ENCODE measurements at places on chromosomes 12 and 14.
A peak's percentile ranks its signal among the peaks of the same experiment; 100 is the strongest.

- DNase-seq, result no peak
Measured at GRCh38 chr14:104517426-104517825, 62.1 kb upstream of the C14orf180 start.

GRCh38 chr12:87603727-87604126, 425.5 kb downstream of the C12orf50 start:
- no peak for DNase-seq

DNA sequence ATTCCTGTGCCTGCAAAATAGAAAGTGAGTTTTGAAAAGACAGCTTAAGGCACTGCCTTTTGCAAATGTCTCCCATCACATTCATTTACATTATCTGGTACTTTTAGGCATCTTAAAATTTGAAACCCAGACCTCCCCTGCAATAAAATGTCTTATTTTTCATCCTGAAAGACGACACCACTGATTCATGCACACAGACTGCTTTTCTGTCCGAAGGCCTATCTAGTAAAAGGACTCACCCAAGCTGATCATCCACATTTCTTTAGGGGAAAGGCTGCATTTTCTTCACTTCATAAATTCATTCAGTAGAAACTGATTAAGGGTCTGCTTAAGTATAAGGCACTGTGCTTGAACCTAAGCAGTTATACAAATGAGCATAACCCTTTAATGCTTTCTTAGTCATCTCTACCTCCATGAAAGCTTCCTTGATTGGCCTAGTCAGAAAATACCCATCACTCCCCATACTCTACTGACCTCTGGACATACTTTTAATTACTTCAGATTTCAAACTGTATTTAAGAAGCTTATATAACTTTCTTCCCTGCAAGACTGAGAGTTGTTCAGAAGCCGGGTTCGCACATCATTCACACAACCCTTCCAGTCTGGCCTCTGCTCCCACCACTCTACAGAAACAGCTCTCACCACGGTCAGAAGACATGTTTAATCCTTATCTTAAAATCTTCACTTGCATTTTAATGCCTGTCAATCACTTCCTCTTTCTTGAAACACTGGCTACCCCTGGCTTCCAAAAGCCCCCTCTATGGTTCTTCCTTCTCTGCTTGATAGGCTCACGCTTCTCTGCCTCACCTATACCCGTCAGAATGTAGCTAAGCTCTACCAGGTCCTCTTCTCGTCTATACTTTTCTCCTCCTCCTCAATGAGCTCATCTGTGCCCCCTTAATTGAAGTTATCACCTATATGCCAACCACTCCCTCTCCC, 288.6 kb downstream of the MED13L start:
- DNase-seq, result no peak

- DNase-seq, result no peak
Measured at GRCh38 chr12:58364389-58365086, 423.2 kb downstream of the ATP23 start.

DNA sequence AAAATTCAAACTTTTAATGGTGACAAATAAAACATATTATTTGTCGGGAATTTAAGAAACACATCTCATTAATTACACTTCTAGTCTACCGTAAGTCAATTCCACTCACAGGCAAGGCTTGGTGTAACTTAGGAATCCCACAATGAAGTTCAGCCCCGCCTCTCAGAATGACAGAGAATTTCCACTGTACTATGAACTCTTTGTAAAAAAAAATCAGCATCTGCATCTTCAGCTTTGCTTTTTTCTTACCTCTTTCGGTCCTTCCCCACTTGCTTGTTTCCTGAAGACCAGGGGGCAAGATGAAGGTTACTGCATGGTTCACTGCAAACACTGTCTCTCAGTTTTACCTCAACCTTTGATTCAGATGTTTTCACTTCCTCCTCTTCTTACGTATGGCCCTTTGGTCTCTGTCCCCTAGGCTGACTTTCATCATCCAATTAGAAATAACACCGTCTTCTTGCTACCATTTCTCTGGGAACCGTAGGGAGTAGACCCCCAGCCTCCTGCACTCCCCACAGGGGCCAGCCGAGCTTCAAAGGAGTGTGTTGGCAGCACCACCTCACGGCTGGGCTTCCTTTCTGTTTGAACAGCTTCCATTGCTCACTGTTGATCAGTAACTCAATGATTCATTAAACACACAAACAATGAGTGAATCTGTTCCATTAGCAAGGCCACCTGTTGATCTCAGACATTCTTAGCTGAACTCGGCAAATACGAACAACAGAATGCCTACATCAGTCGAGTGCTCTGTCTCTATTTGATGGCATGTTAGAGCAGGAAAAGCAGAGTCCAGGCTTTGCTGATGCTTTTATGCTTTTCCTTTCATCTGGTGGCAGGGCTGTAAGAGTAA, 343.0 kb downstream of the BMP4 start:
- no peak for DNase-seq

DNA sequence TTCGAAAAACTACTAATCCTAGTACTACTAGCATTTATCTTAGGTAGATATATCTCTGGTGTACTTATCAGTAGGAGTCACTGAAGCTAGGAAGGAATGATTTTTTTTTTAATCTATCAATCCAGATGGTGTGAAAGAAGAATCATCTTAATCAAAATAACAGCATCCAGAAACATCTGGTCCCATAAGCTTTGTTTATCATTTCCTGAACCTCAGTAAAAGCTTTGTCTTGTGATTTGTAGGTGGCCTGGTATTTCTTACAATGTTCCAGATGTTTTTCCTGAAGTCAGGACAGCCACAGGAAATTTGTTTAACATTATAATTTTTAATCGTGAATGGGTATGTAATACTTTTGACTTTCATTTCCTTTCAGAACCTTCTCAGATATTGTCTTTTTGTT, 28.0 kb upstream of the LUM start:
- DNase-seq, result no peak

GRCh38 chr14:93702946-93703345, 85.3 kb downstream of the PRIMA1 start:
- no peak for DNase-seq

DNA sequence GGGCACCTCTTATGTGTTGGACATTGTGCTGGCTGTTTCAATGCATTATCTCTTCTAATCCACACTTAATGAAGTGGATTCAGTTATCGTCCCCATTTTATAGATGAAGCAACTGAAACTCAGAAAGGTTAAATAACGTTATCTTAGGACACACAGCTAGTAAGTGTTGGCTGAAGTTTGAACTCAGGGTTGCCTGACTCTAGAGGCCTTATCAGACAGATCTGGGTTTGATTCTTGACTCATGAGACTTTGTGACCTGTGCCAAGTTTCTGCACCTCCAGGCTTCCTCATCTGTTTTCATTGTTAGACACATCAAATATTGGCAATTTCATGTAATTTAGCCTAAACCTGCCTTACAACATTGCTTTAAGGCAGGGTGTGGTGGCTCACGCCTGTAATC, 18.2 kb upstream of the IRF2BPL start:
- no peak for DNase-seq

DNA sequence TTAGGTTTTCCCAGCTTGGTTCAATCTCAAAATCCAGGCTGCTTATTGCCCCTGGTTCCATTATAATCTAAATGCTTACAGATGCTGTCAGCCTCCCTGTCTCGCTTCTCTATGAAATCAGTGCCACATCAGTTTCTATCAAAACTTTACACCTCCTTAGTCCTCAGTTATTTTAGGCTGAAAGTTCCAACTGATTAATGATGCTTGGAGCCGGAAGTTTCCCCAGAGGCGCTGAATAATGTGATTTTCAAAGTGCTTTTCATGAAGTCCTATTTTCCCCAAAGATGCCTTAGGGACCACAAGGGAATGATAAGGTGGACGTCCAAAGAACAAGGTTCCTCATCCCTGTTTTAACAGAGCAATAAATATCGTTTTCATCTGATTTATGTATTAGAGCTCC, 262.4 kb upstream of the RMST start:
- no peak for DNase-seq

- DNase-seq, result no peak
Measured at GRCh38 chr14:44778604-44779003, 183.1 kb downstream of the KLHL28 start.

- DNase-seq, result no peak
Measured at GRCh38 chr12:126648074-126648473, 1582.8 kb downstream of the AACS start.

DNA sequence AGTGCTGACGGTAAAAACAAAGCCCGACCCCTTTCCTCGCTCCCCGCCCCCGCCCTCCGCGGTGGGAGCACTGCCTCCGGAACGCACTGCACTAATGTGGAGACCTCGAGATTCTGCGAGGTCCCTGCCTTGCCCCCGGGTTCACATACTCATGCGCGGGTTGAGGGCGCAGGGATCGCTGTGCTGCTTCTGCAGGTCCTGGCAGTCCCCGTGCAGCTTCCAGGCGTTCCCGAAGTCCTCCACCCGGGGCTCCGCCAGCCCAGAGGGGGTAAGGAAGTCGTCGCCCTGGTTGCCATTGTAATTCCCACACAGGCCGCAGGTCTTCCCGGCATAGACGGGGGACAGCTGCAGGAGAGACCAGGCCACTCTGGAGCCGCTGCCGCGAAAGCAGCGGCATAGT, 66.8 kb downstream of the VWF start:
- no peak for DNase-seq

DNA sequence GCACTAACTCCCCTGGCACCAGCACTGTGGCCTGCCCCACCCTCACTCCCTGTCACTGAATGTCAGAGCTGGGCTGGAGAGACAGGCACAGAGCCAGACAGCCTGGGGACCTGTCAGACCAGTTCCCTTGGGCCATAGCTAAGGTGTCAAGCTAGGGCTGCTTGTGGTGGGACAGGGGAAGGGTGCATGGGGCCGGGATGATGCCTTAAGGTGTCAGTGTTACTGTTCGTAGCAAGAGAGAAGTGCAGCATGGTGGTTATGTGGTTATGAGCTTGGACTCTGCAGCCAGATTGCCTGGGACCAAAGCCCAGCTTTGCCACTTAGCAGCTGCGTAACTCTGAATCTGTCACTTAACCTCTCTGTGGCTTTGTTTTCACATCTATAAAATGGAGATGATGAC, 3.8 kb downstream of the RAPGEF3 start:
- no peak for DNase-seq

DNA sequence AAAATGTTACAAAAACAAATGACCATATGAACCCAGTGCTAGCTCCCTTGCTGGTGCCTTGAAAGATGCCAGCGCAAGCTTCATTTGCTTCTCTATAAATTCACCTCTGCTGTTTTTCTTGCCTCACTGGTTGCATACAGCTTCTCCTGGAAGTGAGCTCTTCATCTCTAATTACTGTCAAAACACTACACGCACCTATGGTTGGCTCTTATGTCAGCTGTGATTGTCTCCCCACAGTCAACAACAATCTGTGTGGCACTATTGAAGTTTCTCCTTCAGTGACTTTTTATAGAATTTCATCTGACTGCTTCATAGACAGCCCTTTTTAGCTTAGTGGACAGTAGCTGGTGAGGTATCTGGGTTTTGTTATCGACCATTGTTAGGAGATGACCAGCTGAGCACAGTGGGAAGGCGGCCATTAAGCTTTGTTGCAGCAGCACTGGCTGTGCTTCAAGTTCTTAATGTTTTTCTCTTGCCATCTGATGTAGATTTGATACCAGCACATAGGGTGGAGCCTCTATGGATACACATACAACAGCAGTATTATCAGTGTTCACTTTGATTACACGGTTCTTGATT, 131.8 kb downstream of the KITLG start:
- DNase-seq, result no peak

GRCh38 chr14:81927070-81927469, 393.4 kb upstream of the SEL1L start:
- no peak for DNase-seq

DNA sequence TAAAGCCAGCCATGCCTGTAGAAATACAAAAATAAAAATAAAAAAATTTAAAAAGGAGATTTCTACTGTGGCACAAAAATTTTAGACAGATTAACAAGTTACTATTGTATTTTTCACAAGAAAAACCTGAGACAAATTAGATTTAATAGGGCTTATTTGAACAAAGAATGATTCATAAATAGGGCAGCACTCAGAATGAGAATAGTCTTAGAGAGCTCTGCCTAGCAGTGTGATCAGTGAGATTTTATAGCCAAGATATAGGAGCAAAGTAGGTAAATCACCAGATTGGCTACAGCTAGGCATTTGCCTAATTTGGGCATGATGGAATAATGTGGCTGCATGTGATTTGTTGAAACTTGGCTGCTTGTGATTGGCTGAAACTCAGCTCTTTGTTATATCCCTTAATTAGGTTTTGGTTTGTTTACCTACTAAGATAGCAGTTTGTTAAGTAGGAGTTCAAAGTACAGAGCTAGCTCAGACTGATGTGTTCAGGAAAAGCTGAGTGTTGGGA, 279.7 kb upstream of the TMTC1 start:
- no peak for DNase-seq

GRCh38 chr14:104252256-104253215, 114.1 kb downstream of the KIF26A start:
- DNase-seq, result no peak

GRCh38 chr12:41917938-41918341, 226.7 kb downstream of the GXYLT1 start:
- no peak for DNase-seq

- no peak for DNase-seq
Measured at GRCh38 chr12:93573552-93574223, 1.2 kb downstream of the SOCS2 start.

GRCh38 chr14:81219759-81220579, 790 bp downstream of the GTF2A1 start:
- peak; percentile 10 for DNase-seq

DNA sequence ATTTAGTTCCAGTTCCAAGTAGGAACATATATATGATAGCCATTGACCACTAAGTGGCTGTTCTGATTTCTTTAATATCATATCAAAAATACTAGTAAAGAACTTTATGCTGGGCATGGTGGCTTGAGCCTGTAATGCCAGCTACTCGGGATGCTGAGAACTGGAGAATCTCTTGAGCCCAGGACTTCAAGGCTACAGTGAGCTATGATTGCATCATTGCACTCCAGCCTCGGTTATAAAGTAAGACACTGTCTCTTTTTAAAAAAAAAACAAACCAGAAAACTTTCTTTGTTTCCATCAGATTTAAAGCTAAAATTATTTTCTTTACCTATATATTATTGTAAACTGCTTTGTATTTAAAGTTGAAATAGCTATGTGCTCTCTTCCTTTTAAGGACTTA, 127.0 kb downstream of the SCAF11 start:
- DNase-seq, result no peak

- DNase-seq, result no peak
Measured at GRCh38 chr12:39300799-39301198, 142.1 kb downstream of the KIF21A start.

DNA sequence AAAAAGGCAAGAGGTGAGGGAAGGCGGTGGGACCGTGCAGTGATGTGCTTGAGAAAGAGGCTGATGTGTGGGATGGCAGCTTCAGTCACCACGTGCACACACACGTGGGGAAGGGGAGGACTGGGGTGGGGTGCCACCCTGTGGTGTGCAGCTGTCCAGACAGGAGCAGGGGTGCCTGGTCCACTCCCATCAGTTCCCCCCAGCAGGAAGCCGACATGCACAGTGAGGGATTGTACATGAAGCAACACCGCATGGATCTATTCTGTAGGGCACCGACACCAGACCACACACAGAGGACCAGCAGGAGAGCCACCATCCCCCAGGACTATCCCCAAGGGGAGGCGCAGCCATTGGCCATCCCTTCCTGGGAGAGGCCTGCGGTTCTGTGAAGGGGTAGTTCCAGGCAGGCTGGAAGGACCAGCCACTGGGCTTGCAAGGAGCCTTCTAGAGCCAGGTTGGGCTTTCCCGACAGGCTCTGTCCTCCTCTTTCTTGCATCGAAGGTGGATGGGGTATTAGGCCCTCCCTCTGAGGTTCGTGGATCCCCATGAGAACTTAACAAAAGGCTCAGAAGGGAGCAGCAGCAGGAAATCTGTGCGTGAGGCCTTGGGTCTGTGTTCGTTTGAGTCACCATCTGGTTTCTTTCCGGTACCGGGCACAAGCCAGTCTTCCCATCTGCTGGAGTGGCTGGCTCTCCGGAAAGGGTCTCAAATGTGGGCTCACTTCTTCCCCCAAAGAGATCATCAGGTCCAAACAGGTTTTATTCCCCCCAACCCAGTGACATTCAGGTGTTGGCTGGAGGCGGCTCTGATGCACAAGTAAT, 59.8 kb downstream of the PLEKHG3 start:
- no peak for DNase-seq
